Amniotic stem cell (primary cell): ENCODE measurements at places on chromosomes 11 and 22.

DNA sequence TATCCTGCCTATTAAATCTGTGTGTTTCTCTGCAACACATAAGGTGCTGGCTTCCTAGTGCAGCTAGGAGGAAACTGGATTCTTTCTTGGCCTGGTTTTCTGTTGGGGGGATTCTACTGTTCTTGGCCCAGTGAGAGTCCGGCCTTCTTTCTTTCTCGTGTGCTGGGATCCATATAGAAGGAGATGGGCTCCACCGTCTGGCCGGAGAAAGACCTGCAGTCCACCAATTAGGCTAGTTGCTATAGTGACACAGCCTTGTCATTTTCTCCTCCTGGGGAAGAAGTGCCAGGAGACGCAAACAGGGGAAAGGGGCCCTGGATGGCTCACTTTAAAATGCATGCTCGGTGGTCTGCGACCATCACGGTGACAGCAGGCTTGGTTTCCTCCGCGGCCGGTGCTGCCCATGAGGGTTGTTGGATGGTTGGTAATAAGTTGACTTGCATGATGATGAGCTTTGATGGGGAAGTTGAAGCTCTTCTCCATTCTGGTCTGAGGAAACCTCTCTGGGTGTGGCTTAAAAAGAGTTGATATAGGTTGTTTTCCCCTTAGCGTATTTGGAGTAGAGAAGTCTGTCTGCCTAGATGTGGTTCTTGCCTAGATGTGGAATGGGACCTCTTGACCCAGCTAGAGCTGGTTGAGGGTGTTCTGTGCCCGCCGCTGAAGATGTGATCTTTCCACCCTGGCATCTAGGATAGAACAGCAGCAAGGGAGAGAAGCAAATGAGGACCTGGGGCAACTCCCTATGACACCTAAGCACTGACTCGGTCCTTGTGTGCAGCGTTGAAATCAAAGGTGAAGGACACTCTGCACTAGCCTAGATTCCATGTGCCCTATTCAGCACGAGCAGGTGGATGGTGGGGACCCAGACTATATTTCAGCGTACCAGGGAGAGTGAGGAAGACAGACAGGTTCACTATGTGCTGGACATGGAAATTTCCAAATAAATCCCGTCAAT, 1335.0 kb downstream of the BRD1 start:
- peak; percentile 27 for DNase-seq

DNA sequence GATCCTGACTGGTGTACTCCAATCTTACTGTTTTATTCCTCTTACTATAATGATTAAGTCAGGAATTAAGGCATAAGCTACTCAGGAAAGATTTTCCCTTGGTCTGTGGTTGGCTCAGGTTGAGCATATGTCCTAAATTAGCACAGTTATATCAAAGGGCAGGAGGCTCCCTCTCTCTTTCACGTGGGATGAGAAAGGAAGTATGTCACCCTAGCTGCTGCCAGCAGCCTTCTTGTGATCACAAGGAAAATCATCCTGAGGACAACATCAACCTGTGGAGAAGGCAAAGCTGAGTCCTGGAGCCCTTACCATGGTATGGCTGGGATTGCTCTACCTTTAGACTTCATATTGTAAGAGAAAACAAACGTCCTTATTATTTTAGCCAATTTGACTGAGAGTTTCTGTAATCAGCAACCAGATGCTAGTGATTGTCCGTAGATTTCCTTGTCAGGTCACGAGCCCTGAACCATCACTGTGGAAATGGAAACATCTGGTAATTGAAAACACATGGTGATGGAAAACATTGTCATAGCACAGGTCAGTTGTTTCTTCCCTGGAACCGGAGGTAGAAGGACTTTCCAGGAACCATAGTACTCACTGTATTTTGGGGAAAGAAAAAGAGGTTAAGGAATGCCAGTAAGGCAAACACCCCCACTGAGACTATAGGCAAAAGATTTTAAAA, 40.6 kb upstream of the DEUP1 start:
- no peak for DNase-seq

GRCh38 chr11:10066441-10066840, 227.6 kb downstream of the SBF2 start:
- DNase-seq = no peak

DNA sequence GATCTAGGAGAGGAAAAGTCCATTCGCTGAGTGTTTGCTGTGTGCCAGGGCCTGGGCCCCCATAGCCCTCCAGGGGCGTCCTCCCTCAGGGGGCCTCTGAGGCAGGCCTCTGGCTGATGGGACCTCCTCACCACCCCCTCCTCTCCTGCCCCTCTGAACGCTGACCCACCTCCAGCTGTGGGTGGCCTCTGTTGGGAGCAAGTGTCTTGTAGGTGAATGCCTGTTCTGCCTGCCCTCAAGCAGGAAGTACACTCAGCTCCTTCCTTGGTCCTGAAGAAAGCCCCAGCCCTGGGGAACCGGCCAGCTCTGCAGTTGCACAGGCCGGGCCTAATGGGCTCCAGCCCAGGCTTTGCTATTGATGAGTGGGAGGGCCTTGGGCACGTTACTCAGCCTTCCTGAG, 3.5 kb downstream of the MYO7A start:
- no peak for DNase-seq

DNA sequence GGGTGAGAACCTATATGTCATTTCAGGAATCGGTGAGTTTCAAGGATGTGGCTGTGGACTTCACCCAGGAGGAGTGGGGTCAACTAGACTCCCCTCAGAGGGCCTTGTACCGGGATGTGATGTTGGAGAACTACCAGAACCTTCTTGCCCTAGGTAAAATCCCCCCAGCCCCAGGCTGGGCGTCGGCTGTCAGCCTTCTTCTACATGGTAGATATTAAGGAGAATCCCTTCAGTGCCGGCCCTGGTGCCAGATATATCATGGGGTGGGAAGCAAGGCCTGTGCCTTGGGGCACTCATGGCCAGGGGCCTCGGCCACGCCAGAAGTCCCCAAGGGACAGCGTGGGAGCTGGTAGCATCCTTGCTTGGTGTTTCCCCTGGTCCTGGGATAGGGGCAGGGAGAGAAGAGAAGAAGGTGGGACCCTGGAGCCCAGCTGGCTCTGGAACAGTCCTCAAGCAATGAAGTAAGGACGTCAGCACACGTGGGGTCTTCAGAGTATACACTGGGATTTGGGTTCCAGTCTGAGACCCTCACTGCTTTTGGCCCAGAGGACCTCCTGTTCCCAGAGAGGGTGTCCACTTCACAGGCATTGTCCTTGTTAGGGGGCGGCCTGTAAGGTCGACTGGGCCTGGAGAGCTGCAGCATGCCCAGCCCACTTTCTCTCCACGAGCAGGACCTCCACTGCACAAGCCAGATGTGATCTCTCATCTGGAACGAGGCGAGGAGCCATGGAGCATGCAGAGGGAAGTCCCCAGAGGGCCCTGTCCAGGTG, 6.8 kb downstream of the ZNF74 start:
- no peak for DNase-seq
